ENCODE measurements at places on chromosomes 1 and 21. TPM values are rescaled to one million over a fixed set of nuclear protein-coding genes. Genes with fewer than 3 reads are reported as not detected.

The RNF2 gene
- 16.6 TPM for polyA plus RNA-seq

The TMEM200B gene
- 0.18 TPM for polyA plus RNA-seq

The ZMYM4 gene
- 12.7 TPM for polyA plus RNA-seq

The AIRE gene
- polyA plus RNA-seq, result not detected

The ZNF692 gene
- polyA plus RNA-seq, result 46.8 TPM

The FALEC gene
- polyA plus RNA-seq, result 0.80 TPM

The SPATA45 gene
- polyA plus RNA-seq, result not detected

The HCRTR1 gene
- polyA plus RNA-seq, result not detected

The LHX8 gene
- polyA plus RNA-seq, result 3.3 TPM

The TAS1R3 gene
- 0.15 TPM for polyA plus RNA-seq

GRCh38 chr1:62318320-62318755 lies 896 bp downstream of the KANK4 start:
- DNase-seq, result no peak

DNA sequence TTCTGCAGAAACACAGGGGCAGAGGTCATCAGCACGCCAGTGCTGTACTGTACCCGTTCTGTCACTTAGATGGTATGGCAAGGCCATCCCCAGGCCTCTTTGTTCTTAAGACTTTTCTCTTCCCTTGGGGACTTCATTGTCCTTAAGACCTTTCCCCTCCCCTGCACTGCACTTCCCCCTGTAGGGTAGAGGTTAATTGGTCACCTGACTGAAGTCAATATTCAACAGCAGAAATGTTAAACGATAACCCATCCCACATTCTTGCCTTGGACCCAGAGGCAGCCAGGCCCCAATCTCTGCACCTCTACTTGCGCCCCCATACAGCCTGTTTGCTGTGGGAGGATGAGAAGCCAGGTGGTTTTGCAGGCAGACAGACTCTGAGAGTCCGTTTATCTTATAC lies 10.2 kb downstream of the PHGDH start:
- no peak for DNase-seq

DNA sequence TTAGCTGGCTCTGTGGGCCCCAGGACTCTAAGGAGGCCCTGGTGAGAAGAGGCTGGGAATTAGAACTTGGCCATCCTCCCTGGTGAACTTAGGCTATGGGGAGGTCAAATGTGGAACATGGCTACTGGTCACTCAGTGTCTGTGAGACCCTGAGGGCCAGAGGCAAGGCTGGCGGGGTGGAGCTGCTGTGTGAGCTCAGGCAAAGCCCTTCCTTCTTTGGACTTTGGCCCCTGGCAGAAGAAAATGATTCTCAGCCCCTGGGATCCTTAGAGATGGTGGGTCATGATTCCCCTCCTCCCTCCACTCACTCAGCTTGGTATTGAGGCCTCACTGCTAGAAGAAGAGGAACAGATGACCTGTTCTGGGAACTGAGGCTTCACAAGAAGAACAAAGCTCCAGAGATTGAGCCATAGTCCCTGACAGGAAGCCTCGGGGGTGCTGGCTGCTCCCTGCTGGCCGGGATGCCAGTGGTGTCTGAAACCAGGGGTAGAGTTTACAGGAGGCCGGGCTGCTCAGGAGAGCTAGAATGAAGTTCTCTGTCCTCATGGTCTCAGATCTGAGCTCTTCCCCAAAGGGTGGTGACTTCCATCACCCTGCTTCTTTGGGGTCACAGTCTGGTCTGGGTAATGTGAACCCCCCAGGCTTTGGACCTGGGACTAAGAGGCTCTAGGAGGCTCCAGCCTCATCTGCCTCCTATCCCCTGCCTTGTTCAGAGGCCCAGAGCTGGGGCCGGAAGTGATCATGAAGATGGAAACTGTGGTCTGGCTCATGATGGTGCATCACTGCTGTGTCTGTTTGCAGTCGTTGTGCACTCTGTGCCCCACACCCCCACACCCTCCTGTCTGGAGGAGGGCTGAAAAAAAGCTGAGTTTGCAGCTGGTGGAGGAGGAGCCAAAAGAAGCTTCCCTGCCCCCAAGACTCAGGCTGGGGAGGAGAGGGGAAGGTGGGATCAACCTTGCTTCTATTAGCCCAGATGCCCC lies 905 bp downstream of the BTBD19 start:
- peak; percentile 46 for DNase-seq

- DNase-seq, result no peak
Observed at GRCh38 chr1:85090225-85090624, 41.9 kb upstream of the MCOLN3 start.

GRCh38 chr1:114033961-114034360 lies 54.7 kb downstream of the OLFML3 start:
- no peak for DNase-seq

GRCh38 chr1:246492611-246493245 lies 14.4 kb downstream of the SMYD3 start:
- peak; percentile 68 for DNase-seq

- peak; percentile 32 for DNase-seq
Observed at GRCh38 chr1:60848583-60849188, 233.7 kb upstream of the NFIA start.

DNA sequence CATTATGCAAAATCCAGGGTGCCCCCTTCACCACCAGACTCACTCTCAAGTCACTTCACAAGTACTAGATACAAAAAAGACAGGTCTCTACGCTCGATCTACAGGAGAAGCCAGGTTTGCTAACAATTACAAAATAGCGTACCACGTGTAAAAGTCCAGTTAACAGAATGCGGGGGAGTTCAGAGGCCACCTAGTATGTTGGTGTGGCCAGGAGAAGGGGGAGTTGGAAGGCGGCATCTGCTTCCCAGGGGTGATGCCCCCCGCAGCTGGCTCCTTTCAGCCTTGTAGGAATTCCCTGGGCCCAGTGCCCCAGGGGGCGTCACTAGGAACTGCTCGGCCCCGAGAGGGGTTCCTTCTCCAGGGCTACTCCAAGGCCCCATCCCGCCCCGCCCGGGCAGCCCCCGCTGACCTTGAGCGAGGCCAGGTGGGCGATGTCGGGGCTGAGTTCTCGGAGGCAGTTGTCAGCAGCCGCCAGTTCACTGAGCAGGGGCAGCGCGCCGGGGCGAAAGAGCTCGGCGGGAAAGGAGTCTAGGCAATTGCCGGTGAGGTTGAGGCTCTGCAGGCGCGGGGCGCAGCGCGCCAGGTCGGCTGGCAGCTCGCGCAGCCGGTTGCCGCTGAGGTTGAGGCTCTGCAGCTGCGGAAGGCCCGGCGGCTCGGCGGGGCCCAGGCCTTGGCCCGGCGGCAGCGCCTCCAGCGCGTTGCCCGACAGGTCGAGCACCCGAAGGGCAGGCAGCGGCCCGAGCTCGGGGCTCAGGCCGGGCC lies 664 bp downstream of the LRRC47 start:
- DNase-seq, result no peak

GRCh38 chr21:46125846-46126301 lies 28.0 kb downstream of the COL6A2 start:
- DNase-seq, result no peak

DNA sequence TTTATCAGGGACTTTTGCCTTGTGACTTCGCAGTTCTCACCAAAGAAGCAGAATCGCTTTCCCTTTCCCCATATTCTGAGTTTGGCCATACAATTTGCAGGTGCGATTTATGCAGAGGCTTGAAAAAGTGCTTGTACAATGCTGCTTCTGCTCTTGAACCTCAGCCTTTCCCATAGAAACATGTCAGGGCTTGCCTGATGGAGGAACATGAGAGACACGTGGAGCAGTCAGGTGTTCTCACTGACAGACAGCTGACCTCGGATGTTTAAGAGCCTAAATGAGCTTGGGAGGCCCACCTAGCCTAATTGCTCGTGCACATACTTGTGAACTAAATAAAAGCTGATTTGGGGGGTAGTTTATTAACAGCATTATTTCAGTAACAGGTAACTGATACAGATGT lies 290.0 kb downstream of the S1PR1 start:
- no peak for DNase-seq

DNA sequence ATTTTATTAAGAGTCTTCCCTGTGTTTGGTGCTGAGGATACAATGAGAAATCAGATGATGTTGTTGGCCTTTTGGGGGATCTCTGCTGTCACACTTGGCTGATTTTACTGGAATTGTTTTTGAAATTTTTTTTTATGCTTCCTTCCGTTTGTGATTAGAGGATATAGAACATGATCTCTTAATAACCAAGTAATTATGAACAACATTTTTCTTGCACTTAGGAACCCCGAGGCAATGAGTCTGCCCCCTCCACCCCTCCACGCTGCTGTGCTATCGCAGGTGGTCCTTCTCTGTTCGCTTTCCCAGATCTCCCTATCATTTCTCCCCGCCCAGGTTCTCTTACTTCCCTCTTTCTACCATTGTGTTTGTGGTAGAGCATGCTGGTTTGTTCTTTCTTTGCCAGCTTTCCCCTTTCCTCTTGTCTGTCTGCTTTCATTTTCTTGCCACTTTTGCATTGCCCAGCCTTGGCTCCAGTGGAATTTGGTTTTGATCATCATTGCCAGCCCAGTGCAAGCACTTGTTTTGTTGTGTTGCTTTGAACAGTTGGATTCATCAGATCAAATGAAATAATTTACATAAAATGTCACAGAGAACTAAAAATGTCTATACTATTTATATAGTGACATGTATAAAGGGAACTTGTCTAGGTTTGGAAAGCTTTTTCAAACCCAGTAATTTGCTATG lies 73.1 kb upstream of the SCCPDH start:
- DNase-seq, result no peak

DNA sequence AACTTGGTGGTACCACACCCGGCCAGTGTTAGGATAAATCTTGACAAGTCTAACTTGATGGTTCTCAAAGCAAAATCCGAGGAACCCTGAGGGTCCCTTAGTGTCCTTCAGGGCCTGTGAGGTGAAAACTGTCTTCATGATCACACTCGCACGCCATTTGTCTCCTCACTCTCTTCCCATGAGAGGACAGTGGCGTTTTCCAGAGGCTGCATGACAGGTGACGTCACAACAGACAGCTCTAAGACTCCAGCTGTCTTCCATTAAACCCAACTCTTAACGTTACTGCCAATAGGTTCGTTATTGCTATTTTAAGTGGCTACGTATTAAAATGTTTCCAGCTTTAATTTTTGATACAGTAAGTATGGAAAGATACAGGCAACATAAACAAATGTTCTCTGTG lies 13.8 kb downstream of the CFAP74 start:
- no peak for DNase-seq

- DNase-seq, result no peak
Observed at GRCh38 chr1:6928106-6928885, 143.0 kb downstream of the CAMTA1 start.

GRCh38 chr1:175148068-175148467 lies 44.5 kb downstream of the KIAA0040 start:
- no peak for DNase-seq

DNA sequence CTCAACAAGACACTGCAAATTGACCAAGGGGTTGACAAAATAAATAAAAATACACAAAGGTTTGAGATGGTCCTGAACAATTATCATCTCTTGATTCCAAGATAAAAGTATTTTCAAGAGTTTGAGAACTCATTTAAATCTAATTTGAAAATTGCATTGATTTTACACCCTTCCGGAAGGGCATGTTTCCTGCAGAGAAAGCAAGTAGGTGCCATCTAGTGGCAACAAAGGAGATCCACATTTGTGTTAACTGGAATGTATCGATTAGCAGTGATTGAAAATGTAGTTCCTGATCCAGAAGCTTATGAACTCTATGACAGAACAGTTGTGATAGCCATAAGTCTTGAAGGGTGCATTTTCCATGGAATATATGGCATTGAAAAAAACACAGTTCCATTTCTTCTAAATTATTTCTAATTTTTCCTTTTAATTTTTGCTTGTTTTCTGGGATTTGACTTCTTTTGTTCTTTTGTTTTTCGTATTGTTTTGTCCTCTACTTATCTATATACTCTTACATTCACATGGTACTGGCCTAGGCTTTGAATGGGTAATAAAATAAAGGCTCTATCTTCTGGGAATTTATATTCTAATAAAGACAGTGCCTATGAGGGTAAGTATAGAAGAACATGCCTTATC lies 143.7 kb downstream of the DNM3 start:
- peak; percentile 24 for DNase-seq

GRCh38 chr1:62307895-62308492 lies 11.2 kb downstream of the KANK4 start:
- DNase-seq, result no peak

- DNase-seq, result no peak
Observed at GRCh38 chr21:32645261-32646182, 33.3 kb upstream of the CFAP298 start.

DNA sequence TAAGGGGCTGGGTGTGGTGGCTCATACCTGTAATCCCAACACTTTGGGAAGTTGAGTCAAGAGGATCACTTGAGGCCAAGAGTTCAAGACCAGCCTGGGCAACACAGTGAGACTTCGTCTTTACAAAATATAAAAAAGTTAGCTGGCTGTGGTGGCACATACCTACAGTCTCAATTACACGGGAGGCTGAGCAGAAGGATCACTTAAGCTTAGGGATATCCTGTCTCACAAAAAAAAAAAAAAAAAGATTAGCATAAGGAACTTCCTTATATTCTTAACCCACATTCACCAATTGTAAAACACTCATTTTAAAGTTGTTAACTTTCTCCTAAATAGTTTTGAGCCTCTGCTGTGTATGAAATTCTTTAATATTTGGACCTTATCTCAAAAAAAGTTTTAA lies 53.1 kb downstream of the ABCD3 start:
- DNase-seq, result no peak

GRCh38 chr1:201563941-201564340 lies 25.0 kb downstream of the NAV1 start:
- no peak for DNase-seq

GRCh38 chr1:221522529-221522940 lies 219.4 kb downstream of the DUSP10 start:
- DNase-seq, result no peak

DNA sequence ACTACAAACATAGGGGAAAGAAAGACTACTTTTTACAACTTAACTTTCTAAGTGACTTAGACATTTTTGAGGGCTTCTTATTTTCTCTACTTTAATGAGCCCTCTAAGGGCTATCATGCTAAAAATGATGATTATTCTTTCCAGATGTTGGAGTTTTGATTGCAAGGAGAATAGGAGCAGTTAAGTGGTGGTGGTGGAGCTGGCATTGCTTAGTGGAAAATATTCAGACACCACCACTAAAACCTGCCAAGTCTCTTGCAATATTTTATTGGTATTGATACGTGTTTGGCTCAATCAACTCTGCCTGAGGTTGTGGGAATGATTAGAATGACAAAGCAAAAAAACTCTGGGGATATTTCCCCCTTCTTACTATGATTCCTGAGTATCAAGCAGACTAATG lies 82.6 kb upstream of the PTGFR start:
- DNase-seq, result no peak

GRCh38 chr1:151336556-151336955 lies 9.3 kb upstream of the PI4KB start:
- no peak for DNase-seq

DNA sequence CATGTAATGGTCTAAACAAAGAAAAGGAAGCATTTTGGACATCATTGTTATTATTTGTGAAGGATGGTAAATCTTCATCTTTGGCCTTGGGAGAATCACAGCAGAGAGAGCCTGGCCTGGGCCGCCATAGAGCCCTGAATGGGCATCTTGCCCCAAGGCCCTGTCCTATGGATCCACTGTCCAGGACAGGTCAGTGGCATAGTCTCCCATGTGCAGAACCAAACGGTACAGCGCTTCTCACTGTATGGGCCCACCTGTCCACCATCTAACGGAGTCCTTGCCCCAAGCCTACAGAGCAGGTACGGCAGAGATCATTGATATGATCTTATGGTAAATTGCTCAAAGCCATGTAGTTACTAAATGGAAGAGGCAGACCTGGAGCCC lies 185.7 kb downstream of the FOXD2 start:
- no peak for DNase-seq

- DNase-seq, result no peak
Observed at GRCh38 chr1:211479624-211480023, 12.3 kb downstream of the RD3 start.

Data from A549 (cell line).